ENCODE measurements at places on chromosomes 11 and 22.

DNA sequence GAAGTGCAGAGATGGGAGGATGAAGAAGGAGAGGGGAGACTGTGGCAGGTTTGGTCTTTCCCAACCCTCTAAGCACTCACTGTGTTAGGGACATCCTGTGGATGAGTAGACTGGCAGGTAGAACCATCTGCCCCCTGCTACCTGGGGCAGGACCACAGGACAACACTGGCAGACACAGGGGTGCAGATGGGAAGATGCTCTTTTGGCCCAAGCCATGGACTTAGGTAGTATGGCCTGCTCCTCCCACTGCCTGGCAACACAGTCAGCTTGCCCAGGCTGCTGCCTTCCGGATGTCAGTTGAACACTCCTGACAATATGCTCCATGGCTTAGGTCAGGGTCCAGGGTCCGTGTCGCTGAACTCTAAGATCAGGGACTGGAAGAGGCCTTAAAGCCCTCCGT is 140.7 kb upstream of the NAV2 start:
- no peak for DNase-seq

DNA sequence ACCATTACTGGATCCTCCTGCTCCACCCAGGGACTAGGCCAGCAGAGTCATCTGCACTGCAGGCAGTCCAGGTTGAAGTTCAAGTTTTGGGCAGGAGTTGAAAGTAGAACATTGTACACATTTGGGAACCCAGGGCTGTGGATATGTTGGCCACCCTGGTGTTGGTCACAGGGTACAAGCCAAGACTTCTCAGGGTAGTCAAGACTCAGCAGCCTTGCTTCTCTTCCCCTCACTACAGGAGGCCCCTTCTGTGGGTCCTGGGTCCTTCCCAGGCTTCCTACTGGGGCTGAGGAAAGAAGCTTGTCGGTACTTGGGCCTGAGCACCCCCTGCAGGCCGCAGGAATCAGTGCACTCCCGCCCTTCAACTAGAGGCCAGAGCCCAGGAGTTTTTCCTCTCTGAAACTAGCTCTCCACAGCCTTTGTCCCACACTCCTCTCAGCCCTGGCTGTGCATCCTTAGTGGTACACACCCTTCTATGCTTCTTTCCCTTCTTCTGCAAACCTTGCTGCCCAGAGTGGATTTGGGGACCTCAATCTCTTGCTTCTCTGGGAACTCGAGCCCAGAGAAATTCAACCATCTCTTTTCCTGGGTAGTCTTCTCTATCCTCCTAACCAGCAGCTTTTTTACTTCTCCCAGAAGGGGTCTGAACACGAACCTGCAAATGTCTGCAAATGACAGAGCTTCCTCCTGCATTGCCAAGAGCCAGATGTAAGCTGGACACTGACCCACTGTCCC is 2.6 kb upstream of the HPX start:
- peak; percentile 68 for DNase-seq

DNA sequence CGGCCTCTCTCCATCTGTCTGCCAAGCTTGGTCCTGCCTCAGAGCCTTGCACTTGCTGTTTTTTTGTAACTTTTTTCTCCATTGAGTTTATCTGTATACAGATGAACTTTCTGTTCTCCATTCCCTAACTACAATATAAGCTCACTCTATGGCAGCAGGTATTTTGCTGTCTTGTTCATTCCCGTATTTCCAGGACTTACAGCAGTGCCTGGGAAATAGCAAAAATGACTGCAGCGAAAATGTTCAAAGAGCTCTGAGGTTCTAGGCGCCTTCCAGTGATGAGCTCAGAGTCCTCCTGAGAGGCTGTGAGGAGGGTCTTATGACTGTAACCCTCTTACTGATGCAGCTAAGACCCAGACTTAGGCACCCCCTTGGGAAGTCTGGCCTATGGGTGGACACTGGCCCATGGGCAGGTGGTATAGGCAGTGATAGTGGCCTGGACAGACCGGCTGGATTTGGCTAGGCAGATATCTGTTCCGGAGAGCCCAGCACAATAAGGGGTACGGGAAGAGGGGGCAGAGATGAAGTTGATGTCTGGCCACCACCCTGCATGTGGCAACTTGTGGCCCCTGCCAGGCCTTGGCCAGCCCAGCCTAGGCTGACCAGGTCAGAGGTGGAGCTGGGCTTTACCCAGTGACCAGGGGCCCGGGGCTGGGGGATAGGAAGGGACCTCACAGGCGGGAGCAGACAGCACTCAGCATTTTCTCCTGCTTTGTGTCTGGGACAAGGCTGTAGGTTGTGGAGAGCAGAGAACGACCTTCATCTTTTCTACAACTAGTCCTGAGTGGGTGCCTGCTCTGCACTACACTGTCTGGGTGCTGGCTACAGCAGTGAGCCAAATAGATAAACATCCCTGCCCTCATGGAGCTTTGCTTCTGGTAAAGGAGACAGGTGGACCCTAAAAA is 4.6 kb downstream of the ATF4 start:
- no peak for DNase-seq

GRCh38 chr11:7021318-7021717 is 1.0 kb downstream of the NLRP14 start:
- DNase-seq = no peak

DNA sequence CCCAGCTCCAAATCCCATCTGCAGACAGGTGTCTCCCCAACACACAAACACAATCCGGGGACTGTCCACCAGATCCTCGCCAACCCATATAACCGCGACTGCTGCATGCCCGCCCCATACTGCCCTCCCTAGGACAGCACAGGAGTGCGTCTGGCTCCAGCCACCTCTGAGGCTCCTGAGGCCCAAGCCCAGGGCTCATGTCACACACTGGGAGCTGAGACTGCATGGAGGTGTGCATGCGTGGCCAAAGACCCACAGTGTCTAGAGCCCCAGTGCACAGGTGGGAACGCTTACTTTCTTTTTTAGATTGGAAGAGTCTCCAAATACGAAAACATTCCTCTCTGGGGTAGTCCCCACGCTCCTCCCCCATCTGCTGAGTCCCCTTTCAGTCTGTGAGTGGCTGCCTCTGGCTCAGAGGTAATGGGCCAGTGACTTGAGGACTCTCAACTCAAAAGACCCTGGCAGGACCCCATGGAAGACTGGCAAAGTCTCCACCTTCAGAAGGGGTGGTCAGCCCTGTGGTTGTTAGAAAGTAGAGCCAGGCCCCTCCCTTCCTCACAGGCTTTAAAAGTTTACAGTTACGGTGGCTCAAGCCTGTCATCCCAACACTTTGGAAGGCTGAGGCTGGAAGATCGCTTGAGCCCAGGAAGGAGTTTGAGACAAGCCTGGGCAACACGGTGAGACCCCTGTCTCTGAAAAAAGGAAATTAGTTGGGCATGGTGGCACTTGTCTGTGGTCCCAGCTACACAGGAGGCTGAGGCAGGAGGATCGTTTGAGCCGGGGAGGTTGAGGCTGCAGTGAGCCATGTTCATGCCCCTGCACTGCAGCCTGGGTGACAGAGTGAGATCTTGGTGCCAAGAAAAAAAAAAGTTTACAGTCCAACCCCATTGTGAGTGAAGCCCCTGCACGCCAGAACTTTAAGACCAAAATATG is 2.3 kb downstream of the CBX7 start:
- DNase-seq = no peak

GRCh38 chr11:70778883-70779282 is 380.6 kb downstream of the CTTN start:
- DNase-seq = no peak

- DNase-seq = no peak
These were observed 94.9 kb downstream of the TBC1D22A start for GRCh38 chr22:46857142-46857884.

Data from Kasumi-1 (cell line).